Mucosa of gallbladder (tissue), 1 donor: ENCODE measurements at places on chromosomes 3 and 15.
A peak's percentile ranks its signal among the peaks of the same experiment; 100 is the strongest.

DNA sequence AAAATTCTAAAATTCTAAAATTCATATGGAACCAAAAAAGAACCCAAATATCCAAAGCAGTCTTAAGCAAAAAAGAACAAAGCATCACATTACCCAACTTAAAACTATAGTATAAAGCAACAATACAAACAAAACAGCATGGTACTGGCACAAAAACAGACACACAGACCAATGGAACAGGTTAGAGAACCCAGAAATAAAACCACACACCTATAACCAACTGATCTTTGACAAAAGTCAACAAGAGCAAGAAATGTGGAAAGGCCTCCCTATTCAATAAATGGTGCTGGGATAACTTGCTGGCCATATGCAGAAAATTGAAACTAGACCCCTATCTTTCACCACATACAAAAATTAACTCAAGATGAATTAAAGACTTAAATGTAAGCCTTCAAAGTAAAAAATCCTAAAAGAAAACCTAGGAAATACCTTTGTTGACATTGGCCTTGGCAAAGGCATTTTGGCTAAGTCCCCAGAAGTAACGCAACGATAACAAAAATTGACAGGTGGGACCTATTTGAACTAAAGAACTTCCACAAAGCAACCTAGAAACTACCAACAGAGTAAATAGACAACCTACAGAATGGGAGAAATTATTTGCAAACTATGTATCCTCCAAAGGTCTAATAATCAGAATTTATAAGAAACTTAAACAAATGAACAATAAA lies 56.9 kb downstream of the TTBK2 start:
- DNase-seq: no peak

DNA sequence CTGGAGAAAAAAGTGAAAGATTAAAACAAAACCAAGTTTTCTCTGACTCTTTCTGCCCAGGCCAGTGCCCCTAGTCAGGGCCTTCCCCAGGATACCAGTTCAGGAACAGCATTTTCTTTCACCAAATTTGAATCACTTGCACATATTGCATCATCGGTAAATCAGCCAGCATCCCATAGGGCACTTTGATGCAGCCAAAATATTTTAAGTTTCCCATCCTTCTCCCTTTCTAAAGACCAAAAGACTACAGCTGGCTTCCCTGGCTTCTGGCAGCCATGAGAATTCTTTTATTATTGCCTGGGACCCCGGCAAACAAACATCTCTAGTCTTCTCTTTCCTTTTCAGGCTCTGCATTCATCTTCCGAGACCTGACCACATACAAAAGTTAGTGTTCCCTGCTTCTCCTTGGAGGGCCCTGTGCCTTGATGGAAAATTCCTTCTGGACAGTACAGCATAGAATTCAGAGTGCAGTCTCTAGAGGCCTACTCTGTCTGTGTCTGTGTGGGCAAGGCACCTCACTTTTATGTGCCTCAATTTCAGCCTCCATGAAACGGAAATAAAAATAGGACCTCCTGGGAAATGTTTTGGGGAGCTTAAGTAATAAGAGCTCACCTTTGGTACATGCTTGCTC lies 348.0 kb downstream of the VPS13C start:
- no peak for DNase-seq

DNA sequence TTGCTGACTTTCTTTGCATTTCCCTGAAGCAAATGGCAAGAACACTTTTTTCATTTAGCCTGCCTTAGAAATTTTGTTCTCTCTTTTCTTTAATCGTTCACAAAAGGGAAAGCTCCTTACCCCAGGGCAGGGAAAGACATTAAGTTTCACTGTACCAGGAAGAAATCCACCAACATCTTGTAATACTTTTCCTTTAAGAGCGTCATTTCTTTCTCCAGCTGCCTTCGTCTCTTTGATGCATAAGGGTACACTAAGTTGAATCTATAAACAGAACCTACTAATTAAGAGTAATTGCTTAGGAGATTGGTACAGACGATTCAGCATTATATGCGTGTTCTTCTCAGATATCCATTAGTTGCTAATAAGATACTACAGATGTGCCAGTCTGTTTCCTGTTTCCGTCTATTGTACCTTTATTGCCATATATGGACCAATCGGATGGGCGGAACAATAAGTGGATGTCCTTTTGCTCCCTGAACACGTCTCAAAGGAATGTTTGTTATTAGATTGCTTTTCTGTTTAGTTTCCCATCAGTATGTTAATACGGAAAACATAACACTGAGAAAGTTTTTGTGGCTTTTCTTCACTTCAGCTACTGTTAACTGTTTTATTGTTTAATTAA lies 276.7 kb upstream of the RARB start:
- no peak for DNase-seq

GRCh38 chr3:61057464-61057863 lies 193.8 kb downstream of the FHIT start:
- DNase-seq: no peak

DNA sequence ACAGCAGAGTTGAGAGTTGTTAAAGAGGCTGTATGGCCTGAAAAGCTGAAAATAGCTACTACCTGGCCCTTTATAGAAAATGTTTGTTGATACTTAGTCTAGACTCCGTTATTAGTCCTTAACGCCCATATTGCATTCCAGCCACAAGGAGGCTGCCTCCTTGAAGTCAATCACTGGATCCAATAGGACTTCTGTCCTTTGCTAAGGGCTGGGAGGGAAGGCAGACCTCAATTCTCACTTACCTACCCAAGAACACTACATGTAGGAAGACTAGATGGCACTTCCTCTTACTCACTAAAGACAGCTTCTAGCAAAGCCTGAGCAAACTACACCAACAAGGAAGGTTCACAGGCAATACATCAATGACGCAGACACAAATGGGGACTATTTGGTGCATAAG lies 139.5 kb upstream of the HACD2 start:
- no peak for DNase-seq

- DNase-seq: no peak
These were observed 166.5 kb upstream of the CTDSPL start for GRCh38 chr3:37695138-37695537.

- no peak for DNase-seq
These were observed 124.2 kb upstream of the ADPGK start for GRCh38 chr15:72907733-72908132.

GRCh38 chr15:90763366-90764099 lies 46.4 kb downstream of the BLM start:
- no peak for DNase-seq

GRCh38 chr3:130738241-130738640 lies 8.4 kb downstream of the PIK3R4 start:
- no peak for DNase-seq

GRCh38 chr15:41125931-41126642 lies 10.0 kb upstream of the INO80 start:
- DNase-seq: no peak

- peak; percentile 19 for DNase-seq
These were observed 32.3 kb downstream of the C3orf62 start for GRCh38 chr3:49244581-49245205.

DNA sequence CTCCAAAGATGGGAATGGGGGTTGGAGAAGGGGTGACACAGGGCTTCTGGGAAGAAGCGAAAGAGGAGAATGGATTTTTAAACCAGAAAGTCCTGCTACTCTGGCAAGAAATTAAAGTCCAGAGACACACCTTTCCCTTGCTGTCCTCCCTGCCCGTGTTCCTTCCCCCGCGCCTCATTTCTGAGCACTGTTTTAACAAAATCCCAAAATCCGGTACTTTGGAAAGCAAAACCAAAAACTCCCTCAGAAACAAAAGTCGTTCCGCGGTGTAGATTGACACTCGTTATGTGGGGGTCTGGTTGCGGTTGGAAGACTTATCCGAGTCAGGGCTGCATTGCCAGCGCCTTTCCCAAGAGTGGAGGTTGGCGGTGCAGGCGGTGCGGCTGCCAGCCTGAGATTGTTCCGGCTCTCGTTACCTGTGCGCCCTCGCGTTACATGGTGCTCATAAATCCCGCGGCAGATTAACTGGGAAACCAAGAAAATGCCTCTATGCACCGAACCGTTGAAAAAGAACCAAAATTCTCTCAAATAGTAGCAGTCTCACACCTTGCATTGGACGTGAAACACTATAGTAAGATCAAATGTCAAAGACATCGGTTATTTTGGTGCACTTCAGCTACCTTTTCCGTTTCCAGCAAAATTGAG lies 217.7 kb downstream of the MEIS2 start:
- DNase-seq: no peak

GRCh38 chr3:142647856-142648255 lies 51.7 kb downstream of the PLS1 start:
- no peak for DNase-seq

DNA sequence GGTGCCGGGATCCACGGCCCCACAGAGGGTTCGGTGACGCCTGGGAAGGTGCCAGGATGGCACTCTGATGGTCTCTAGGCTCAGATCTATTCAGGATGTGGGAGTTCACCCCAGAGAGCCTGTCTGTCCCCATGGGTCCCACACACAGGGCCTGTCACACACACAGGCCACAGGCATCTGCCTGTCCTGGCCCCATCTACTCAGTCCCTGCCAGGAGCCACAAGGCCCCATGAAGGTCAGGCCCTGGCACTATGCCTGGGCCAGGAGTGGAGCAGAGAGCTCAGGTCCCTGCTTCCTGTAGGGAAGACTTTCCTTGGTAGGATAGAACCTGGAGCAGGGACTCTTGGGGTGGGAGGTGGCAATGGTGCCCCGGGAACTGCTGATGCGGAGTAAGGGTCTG lies 49.0 kb upstream of the FURIN start:
- no peak for DNase-seq

GRCh38 chr3:136270179-136270578 lies 20.0 kb downstream of the PCCB start:
- no peak for DNase-seq

DNA sequence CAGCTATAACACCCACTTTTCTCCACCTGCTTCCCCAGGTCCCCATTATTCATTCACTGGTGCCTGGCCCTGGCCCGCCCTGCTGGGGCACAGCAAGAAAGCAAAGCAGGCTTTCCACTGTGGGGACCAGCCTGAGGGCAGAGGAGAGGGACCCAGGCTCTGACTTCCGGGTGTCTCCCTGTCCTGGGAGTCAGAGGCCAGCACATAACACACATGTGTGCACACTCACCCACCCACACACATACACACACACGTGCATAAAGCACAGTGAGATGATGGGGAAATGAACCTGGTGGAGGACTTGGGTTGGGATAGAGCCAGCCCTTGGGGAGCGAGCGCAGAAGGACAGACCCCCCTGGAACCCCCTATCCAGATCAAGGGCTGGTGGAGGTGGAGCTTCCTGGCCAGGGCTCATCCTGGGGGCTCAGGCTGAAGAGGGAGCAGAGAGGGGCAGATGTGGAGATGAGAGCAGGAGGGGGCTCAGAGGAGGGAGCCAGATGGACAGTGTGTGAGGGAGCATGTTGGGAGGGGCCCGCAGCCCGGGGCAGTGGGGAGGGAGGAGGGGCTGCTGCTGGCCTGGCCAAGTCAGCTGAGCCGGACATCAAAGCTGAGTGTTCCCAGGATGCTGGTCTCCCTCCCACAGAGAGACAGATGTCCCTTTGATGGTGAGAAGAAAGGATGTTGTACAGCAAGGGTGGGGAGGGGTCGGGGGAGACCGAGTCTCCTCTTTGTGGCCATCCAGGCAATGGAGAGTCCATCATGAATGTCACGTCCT lies 78.2 kb downstream of the LINGO1 start:
- DNase-seq: no peak

DNA sequence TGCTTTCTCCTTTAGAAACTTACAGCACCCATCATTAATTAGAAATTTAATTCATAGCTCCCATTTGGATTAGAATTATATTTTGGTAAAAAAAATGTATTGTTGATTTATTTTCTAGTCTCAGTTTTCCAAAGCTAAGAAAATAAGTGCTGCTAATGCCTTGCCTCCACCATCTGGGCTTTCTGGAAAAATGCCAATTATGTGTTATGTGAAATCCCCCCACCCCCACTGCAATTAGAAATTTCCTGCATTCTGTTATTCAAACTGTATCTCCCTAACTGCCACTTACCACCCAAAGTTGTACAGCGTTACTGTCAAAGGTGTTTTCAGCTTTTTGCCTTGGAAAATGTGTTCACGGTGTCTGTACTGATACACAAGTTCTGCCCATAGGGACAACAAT lies 617.2 kb upstream of the UBE2E2 start:
- DNase-seq: no peak

DNA sequence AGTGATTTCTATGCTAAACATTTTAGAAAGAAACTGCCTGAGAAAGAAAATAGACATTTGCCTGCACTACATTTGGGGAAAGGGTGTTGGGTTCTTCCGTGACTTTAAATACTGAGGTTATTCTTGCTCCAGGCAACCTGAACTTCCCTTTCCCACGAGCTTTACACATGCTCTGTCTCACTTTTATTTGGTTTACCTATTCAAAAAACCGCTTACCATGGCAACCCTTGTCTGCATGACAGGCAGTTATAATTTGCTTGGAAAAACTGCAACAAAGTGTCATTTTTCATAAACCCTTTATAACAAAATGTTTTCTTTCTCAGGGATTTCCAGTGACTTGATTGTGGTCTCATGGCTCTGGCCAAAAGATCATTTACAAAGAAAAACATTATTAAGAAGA lies 416.3 kb upstream of the MEIS2 start:
- DNase-seq: no peak

DNA sequence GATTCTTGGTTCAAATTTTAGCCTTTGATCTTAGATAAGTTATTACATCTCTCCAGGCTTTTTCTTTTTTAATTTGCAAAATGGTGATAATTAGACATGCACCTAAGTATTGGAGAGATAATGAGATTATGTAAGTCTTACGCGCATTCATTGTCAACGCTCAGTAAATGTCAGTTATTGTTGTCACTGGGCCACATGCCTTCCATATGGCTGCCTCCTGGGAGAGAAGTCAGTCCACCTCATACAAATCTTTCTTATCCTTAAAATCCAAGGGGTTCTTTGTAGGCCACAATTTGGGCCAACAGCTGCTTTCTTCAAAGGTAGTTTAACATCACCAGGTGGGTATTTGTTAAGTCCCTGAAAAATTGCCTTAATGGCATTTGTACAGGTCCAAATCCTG lies 25.5 kb upstream of the PTPRG start:
- DNase-seq: no peak

GRCh38 chr3:13857702-13858380 lies 22.0 kb downstream of the WNT7A start:
- DNase-seq: no peak
